ENCODE measurements at places on chromosomes 6 and 20.

- no peak for DNase-seq
Observed at GRCh38 chr6:2127484-2127911, 117.9 kb downstream of the GMDS start.

GRCh38 chr6:85756982-85757381, 114.3 kb upstream of the SYNCRIP start:
- peak; percentile 52 for DNase-seq

DNA sequence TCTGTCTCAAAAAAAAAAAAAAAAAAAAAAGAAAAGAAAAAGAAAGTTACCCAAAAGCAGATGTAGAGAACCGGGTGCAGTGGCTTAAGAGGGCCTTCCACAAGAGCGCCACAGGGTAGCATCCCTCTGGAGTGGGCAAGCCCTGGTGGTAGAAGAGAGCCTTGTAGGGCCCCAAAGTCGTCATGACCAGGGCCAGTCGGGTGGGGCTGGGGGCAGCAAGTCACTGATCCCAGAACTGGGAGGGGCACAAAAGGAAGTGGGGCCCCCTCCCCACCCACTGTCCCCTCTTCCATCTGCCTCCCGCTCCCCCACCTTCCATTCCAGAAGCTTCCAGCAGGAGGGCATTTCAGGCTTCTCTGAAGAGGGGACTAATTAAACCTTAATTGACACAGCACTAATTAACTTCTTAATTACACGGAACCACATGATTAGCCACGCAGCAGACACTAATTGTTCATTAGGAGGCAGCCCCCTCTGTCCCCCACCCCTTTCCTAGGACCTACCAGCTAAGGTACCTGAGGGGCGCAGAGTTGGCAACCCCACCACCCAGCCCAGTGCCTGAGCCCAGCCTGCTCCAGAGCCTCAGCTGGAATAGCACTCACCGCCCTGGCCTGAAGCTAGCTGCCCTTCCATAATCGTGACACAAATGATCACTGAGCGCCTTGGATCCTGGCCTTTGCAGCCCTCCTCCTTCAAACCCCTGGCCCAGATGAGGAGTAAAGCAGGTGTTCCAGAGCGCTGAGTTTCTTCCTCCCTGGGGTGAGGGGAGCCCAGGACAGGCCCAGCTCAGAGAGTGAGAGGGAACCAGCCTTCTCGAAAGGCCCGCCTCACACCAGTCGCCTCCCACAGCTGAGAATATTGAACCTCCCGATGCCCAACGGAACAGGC, 34.8 kb downstream of the MDFI start:
- no peak for DNase-seq

DNA sequence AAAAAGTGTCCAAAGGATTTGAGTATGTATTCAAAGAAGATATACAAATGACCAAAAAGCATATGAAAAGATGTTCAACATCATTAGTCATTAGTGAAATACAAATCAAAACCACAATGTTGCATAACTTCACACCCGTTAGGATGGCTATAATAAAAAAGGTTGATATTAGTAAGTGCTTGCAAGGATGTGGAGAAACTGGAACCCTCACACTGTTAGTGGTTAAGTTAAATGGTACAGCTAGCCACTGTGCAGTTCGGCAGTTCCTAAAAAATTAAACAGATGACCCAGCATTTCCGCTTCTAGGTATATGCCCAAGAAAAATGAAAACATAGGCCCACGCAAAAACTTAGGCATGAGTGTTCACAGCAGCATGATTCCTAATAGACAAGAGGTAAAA, 38.6 kb downstream of the IBTK start:
- no peak for DNase-seq

GRCh38 chr20:9363673-9364072, 150.7 kb upstream of the LAMP5 start:
- peak; percentile 78 for DNase-seq

DNA sequence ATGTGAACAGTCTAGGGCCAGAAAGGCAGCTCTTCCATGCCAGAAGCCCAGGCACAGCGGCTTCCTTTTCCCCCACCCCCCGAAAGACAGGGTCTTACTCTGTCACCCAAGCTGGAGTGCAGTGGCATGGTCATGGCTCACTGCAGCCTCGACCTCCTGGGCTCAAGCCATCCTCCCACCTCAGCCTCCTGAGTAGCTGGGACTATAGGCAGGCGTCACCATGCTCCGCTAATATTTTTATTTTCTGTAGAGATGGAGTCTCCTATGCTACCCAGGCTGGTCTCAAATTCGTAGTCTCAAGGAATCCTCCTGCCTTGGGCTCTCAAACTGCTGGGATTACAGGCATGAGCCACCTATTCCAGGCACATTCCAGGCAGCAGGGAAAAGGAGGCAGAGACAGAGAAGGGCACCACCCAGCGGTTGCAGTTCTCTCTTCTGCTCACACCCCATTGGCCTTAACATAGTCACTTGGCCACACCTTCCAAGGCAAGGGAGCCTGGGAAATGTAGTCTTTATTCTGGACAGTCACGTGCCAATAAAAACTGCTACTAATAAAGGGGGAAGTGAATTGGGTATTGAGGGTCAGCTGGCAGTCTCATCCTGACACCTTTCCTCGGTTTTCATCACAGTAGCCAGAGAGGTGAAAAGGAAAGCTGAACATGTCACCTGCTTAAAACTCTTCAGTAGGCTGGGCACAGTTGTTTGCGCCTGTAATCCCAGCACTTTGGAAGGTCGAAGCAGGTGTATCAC, 205.9 kb downstream of the ZMYND8 start:
- DNase-seq: peak; percentile 80

GRCh38 chr20:17652411-17652810, 29.6 kb downstream of the RRBP1 start:
- DNase-seq: no peak

DNA sequence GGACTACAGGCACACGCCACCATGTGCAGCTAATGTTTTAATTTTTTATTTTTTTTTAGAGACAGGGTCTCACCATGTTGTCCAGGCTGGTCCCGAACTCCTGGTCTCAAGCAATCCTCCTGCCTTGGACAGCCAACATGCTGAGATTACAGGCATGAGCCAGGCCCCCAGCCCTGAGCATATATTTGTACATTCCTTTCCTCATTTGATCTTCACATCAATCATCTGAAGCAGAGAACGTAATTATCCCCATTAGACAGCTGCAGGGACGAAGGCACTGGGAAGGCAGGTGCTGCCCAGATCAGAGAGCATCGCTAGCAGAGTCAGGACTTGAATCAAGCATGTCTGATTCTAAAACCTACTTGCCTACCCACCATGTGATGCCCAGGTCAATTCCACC, 41.0 kb upstream of the SIRPA start:
- no peak for DNase-seq

- DNase-seq: peak; percentile 64
Observed at GRCh38 chr6:34021554-34022190, 124.2 kb downstream of the GRM4 start.

GRCh38 chr6:75794954-75795739, 46.1 kb downstream of the MYO6 start:
- DNase-seq: no peak

All from DMS53 (cell line).